Stimulated activated CD8-positive, alpha-beta memory T cell treated with anti-CD3 and anti-CD28 coated beads, Interleukin-4, amount 100 ng/mL, for 4 hours (primary cell): ENCODE measurements at places on chromosomes 1 and 21.

DNA sequence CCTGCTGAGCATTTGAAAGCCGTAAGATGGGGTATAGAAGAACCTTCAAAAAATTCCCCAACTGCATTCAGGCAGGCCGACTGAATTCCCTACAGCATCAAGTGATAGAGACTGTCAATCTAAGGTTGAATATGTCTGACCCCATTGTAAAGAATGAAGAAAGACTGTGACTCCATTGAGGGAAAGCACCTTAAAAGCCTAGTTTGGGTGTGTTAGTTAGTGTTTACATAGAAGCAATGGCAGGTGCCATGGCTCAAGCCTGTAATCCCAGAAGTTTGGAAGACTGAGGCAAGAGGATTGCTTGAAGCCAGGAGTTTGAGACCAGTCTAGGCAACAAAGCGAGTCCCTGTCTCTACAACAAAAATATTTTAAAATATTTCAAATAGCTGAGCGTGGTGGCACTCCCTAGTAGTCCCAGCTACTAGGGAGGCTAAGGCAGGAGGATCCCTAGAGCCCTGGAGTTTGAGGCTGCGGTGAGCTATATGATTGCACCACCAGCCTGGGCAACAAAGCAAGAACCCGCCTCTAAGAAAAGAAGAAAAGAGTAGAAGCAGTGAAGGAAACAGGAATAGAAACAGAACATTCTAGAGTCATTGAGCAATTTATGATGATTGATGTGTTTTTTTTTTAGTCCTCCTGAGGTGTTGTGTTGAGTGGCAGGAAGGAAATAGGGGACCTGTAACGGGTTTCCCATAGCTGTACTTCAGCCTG, 15.4 kb downstream of the POLR3GL start:
- DNase-seq, result no peak

DNA sequence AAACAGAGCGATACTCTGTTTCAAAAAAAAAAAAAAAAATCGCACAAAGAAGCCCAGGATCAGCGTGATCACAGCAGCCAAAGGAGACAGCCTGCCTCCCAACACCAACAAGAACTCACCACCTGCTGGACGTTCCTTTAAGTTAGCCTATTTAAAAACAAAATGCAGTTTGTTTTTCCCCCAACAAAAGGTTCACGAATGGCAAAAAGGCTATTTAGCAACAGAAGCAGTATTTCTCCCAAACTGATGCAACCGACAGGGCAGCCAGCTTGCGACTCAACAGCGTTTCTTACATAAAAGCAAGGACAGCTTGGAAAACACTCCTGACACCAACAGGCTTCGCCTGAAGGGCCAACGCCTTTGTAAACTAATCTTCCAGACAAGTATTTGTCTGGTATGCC, 6.8 kb downstream of the SSU72 start:
- DNase-seq, result no peak

- DNase-seq, result no peak
Measured at GRCh38 chr1:61124078-61124477, 41.7 kb downstream of the NFIA start.

- no peak for DNase-seq
Measured at GRCh38 chr1:201096977-201097856, 15.0 kb downstream of the CACNA1S start.

DNA sequence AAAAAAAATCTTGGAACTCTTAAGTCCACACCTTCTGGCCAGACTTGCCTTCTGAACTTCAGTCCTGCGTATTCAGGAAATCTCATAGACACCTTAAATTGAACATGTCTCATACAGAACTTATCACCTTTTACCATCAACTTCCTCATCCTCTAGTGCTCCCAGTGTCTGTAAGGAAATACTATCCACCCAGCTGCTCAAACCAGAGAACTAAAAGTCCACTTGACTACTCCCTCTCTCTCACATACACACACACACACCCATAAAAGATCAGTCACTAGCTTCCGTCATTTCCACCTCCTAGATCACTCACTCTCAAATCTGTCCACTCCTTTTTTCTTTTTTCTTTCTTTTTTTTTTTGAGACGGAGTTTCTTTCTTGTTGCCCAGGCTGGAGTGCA, 10.9 kb upstream of the CAP1 start:
- no peak for DNase-seq

DNA sequence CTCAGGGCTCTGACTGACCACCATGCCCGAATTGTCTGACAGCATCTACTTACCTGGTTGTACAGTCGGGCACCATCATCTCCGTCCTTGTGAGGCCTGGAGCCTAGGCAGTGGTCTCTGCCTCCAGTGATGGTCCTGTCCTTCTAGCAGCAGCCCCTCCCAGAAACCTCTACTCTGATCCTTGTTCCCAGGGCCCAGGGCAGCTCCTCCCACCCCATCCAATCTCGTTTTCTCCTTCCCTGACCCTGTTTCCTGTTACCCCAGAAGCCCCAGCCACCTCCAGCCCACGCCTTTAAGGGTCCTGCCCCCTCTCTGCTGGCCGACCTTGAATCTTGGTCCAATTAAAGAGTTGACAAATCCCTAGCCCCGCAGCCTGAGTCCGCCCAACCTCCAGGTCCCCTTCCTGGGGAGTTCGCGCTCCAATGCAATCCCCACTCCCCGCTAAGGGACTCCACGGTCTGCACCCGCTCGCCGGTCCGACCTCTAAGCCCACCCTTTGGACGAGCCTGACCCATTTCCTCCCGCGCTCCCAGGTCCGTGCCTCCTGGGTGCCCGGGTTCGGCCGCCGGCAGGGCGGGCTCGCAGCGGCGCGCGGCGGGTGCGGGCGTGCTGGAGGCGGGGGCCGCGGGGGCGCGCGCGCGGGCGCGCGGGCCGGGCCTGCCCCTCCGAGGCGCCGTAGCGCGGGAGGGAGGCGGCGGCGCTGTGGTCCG, at the start of gene B4GALT2:
Gene B4GALT2 (plus strand): TSS at position 660 of the 710 bp plus-strand sequence. CDS start 1,951 bp downstream, outside the sequence.
- DNase-seq, result no peak

- DNase-seq, result no peak
Measured at GRCh38 chr1:78165816-78166215, 120.0 kb downstream of the GIPC2 start.

GRCh38 chr1:42943166-42943565, 15.5 kb downstream of the SLC2A1 start:
- no peak for DNase-seq

DNA sequence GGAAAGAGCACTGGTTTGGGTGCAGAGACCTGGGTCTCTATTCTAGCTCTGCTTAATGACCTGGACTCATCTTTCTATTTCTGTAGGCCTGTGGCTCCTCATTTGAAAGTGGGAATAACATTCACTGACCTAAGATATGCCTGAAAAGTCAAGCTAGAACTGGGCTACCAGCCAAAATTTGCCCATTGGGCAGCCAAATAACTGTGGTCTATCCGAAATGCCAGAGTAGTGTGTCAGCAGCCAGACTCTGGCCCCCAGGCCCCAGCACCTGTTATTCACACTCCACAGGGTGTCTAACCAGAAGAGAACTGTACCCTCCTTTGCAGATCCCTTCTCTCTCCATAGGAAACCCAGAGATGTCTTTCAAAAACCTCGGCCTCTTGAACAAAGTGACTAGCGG, 12.6 kb downstream of the DAB1 start:
- DNase-seq, result no peak

GRCh38 chr1:221543529-221544120, 198.3 kb downstream of the DUSP10 start:
- DNase-seq, result no peak

- peak; percentile 13 for DNase-seq
Measured at GRCh38 chr1:180981596-180982387, 40.9 kb downstream of the STX6 start.

GRCh38 chr1:15825800-15826199, 18.4 kb upstream of the UQCRHL start:
- DNase-seq, result no peak

GRCh38 chr1:77831566-77831965, 52.1 kb downstream of the MIGA1 start:
- DNase-seq, result no peak

DNA sequence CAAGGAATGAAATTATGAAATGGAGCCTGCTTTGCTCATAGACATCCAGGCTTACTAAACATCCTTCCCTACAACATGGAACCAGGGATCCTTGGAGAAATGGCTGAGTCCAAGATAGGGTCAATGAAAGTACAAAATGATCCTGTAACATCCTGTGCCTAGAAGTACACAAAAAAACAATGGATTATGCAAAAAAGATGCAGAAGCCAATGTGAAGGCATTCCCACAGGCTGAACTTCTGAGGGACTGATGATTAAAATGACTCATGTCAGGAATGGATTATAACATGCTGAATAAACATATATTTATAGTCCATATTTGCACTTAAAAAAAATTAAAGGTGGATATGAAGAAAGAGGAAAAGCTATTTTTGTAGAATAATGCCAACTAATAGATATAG, 10.4 kb upstream of the HOOK1 start:
- DNase-seq, result no peak

DNA sequence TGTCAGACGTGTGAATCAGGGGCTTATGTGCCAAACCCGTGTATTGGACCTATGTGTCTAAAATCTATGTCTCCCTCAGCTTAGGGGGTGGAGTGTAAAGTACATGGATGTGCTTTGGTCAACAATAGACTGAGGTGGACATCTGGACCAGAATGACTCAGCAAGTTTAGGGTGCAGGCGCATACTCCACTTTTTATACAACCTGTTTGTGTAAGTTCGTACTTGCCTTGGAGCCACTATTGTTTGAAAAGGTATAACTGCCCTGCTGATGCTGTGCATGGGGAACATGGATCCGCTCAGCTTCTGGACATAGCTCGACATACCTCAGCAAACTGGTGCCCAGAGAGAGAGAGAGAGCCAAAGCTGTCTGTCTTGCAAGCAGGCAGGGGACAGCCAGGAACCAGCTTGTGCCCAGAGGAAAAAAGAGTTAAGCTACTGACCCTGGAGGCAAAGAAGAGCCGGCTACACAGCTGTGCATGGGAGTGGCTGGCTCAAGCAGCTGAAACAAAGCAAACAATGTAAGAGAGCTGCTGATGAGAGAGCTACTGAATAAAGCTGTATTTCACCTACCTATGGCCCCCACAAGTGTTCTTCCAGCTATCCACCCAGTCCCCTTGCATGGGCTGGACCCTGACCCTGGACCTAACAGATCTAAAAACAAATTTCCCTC, 41.2 kb downstream of the GJA5 start:
- DNase-seq, result no peak

DNA sequence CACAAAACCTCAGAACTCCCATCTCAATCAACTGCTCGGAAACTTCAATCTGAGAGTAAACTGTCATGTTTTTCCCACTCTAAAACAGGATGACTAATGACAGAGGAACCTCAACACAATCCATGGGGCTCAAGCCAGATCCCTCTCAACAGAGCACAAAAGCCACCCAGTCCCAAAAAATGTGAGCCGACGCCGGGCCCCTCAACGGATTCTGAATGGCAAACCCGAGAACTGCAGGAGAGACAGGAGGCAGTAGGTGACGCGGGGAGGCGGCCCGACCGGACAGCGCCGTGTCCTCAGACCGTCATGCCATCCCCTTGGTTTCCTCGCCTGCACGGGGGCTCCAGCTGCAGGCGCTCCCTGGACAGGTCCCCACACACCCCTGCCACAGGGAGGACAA, 53.4 kb downstream of the SSBP3 start:
- DNase-seq, result no peak

DNA sequence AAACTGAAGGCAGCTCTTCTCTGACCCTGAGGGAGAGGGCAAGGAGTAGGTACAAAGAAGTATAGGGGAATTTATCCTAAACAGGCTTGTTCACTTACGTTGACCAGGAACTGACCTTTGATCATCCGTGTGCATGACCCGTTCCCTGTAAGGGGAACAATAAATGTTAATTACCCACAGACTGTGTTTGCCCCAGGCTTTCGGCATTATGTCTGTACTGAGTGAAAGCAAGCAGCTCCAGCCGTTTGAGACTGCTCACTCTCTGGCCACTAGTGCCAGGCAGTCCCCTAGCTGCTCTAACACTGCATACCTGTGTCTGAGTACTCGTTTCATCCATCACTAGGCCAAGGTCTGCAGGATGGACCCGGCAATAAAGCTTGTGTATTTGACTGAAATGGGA, 1365.3 kb downstream of the NCAM2 start:
- no peak for DNase-seq

DNA sequence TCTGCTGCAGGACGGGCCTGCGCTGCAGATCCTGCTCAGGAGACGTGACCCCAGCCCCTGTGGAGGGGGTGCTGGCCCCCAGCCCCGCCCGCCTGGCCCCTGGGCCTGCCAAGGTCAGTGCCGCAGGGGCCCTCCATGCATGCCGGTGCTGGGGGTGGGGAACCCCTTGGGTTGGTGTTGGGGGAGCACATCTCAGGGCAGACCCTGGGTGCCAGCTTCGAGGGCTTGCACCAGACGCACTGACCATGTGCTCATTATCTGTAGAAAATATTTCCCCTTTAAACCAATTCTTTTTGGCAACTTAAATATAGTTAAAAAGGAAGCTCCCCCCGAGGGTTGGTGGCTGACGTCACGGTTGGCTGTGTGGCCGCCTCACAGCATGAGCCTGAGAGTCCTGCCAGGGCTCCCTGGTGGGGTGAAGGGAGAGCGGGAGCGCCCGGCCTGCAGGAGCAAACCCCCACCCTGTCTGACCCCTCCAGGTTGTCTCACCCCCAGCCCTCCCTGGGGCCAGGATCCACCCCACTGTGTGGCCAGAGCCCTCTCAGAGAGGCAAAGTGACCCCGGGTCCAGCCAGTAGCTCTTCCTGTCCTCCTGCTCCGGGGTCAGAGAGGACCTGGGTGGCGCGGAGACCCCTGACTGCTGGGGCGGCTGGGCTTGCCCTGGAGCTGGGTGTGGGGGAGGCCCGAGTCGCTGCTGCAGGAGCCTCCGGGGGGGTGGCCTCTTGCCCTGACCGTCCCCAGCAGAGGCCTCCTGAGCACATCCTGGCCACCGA, 5.3 kb upstream of the PFKL start:
- DNase-seq, result no peak

DNA sequence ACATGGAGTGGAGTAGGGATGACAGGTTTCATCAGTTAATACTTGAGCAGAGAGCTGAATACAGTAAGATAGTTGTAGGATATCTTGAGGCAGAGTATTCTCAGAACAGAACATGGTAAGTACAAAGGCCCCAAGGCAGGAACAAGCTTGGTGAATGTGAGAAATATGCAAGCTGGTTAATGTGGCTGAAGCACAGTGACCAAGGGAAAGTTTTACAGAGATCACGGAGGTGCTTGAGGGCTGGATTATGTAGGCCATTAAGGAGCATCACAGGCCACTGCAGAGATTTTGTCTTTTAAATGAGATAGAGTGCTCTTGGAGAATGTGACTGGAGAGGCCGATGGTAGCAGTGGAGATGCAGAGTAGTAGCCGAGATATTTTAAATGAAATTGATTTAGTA, 54.0 kb upstream of the BOLA1 start:
- DNase-seq, result no peak

GRCh38 chr1:85030536-85030935, 17.8 kb downstream of the MCOLN3 start:
- DNase-seq, result no peak

- DNase-seq, result no peak
Measured at GRCh38 chr21:40043866-40044265, 176.6 kb downstream of the PCP4 start.

DNA sequence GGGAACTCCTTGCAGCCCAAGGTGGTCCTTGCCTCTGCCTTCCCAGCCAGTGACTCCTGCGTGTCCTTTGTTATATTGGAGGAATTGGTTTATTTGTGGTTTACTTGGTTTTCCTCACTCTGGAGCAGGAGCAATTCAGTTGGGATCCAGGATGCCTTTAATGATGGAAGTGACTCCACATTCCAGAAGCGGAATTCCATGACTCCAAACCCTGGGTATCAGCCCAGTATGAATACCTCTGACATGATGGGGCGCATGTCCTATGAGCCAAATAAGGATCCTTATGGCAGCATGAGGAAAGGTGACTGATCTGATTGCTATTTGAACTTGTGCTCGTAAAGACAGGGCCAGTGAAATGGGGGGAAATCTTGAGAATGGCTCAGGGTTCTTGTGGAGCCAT, 15.1 kb upstream of the PIGV start:
- no peak for DNase-seq
